COR-L47 (cell line): ENCODE measurements at places on chromosomes 11 and 22.

- no peak for DNase-seq
These were observed 30.3 kb downstream of the ATM start for GRCh38 chr11:108253176-108253575.

DNA sequence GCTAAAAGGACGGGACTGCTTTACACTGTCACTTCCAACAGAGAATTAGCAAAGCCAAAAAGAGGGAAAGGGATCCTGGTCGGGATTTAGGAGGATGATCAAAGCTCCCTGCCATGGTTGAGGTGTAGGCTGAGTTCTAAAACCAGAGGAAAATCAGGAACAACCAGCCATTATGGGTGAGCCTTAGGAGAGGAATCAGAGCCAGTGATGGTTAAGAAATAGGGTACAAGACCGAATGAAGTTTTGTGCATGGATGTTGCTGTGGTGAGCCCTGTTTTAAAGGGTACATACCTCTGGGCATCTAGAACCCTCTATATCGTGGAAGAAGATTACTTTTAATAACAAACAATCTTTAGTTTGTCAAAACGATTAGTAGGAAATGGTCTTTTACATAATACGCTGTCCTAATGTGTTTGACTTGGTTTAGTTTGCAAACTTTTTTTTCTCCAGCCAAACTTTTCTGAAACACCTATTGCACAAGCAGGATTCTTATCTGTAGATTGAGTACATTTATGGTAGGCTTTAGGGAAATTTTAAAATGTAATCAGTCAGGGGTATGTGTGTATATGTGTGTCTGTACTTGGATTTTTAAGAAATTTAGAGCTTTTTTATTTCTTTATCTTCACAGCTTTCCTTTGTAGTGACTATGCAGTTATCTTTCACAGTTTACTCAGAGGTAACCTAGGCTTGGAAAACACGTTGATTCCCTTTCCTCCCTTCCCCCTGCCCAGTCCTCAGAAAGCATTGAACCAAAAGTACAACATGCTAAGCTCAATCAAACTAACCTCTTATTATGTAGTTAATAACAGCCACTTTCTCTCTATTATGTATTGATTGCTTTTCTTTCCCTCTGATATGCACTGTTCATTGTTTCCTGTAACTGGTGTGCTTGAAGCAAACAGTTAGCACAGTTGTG is 26.8 kb downstream of the TRIM44 start:
- DNase-seq, result no peak

- no peak for DNase-seq
These were observed 4.7 kb downstream of the UCP3 start for GRCh38 chr11:74004046-74004695.

DNA sequence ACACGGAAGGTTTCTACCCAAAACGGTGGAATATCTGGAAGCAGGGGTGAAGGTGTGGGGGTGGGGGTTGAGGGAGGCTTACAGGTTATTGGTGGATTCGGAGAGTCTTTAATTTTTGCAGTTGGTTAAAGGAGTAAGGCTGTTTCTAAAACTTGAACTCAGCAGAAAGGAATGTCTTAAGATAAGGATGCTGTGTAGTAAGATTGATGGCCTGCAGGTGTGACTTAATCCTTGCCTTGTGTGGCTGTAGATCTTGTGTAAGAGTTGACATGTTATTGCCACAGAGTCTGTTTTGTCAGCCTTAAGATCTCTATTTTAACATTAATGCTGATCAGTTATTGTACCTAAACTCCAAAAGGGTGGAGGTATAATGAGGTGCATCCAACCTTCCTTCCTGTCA is 16.4 kb upstream of the OR6M1 start:
- DNase-seq, result no peak

DNA sequence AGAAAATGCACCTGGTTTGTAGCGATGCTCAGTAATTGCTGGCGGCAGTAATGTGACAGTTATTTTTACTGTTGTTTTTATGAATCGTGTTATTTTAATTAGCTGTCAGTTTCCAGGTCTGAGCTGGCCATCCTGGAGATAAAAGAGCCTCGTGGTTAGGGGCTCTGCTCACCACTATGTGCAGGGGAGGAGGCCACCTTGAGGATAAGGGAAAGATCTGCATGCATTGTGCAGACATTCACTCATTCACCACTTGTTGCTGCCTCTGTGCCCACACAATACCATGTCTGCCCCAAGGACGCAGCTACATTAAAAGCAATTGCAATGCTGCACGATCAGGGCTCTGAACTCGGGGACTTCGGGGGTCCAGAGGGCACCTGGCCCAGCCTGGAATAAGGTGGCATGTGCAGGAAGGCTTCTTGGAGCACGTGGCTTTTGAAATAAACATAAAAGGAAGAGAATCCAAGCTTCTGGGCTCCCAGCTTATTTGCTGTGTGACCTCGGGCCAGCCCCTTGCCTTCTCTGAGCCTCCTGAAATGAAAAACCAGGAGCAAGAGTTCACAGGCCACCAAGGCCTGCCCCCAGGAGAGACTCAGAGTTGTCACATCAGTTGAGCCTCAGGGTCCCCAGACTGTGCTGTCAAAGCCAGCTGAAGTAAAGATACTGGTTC is 44.7 kb upstream of the SHISAL1 start:
- no peak for DNase-seq
